Activated CD4-positive, alpha-beta T cell treated with anti-CD3 and anti-CD28 coated beads for 36 hours (primary cell): ENCODE measurements at places on chromosomes 3 and 15. TPM values are rescaled to one million over a fixed set of nuclear protein-coding genes. Genes with fewer than 3 reads are reported as not detected.
A peak's percentile ranks its signal among the peaks of the same experiment; 100 is the strongest.

Gene ZMAT3
- 9.5 TPM for total RNA-seq

DNA sequence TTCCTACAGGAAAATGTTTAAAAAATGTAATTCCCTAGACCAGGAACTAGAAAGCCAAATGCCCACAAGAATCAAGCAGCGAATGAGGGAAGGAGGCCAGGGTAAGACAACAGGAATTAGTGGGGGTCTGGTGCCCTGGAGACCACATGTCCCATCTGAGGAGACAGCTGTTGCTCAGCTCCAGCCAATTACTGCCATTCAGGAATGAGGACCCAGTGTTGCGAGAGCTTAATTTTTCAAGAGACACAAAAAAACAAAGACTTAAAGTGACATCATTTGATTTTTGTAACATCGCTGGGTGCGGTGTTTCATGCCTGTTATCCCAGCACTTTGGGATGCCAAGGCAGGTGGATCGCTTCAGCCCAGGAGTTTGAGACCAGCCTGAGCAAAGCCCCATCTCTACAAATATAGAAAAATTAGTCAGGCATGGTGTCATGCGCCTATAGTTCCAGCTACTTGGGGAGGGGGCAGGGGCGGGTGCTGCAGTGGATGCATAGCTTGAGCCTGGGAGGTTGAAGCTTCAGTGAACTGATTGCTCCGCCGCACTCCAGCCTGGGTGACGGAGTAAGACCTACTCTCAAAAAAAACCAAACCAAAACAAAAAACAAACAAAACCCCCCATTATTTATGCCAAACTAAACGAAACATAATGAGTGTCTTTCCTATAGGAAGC lies 52.8 kb upstream of the LRIG1 start:
- H3K4me1 ChIP-seq = no peaks in the 10 kb centered on the region
- no peaks in the 10 kb centered on the region for H3K27me3 ChIP-seq
- no peaks in the 10 kb centered on the region for H3K36me3 ChIP-seq
- H3K4me3 ChIP-seq = no peak overlapping the region
- H3K27ac ChIP-seq = no peak overlapping the region
- no peak for DNase-seq

DNA sequence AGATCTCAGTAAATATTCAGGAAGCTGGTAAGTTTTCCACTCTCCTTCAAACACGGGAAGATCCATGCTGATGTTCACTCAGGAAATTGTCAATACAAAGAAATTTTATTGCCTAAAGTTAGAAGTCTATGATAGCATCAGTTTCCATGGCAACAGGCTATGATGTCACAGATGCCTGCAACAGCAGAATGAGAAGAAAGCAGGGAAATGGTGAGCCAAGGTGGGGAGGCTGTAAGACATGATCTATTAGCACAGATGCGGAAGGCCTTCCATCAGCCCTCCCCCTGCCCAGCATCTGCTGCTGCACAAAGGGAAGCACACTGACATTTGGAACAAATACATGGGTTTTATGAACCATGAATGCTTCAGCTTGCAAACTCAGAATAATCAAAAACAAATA lies 28.6 kb downstream of the EPHB1 start:
- no peak overlapping the region for H3K27ac ChIP-seq
- H3K4me3 ChIP-seq = no peak overlapping the region
- no peak for DNase-seq
- no peaks in the 10 kb centered on the region for H3K4me1 ChIP-seq

DNA sequence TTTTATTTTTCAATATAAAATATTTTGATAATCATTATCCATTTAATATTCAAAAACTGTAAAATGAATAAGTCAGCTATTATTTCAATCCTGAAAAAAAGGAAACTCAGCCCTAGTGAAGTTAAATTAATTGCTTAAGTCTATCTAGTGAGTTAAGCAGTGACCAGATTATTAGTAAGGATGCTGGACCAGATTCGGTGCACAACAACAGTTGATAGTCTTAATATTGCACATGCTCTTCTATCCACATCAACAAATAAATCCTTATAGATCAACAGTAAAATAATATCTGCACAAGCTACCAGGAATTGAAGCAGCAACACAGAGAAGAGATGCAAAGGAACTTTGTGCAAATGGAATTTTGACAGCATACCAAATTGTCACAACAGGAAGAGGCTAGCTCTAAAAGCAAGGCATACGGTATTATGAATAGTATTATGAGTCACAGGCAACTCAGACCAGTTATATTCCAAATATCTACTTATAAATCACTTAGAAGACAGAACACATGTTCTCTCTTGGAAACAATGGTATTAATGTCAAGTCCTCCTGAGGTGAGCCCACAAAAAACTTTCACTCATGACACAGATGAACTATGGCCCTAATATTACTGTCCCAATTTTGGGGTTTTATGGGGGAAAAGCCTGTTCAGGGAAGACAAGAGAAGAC lies 24.9 kb downstream of the VPS13C start:
- peaks cover 13% of the 10 kb centered on the region for H3K4me1 ChIP-seq
- no peaks in the 10 kb centered on the region for H3K27me3 ChIP-seq
- no peak overlapping the region for H3K4me3 ChIP-seq

GRCh38 chr15:58665672-58666071 lies 83.8 kb downstream of the ADAM10 start:
- peak overlapping the region; percentile 45 for H3K27ac ChIP-seq
- peaks cover 12% of the 10 kb centered on the region for H3K4me1 ChIP-seq
- peaks cover 37% of the 10 kb centered on the region for H3K36me3 ChIP-seq
- H3K27me3 ChIP-seq = no peaks in the 10 kb centered on the region

DNA sequence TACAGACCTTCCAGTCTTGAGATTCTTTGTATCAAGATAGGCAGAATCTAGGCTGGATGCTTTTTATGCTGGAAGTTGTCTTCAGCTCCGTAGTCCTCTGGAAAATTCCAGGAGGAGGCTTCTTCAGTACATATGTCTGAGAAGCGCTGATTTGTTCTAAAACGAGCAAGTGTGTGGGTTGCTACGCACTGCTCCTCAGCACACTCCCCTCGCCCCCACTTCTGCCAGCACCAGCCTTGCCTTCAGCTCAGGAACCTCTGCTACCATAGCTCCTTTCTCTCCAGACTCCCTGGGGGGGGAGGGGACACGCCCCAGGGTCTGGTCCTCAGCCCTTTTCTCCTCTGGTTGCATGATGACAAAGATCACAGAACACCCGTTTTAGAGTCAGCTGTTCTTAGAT lies 75.5 kb upstream of the TRA2B start:
- no peak for DNase-seq
- no peaks in the 10 kb centered on the region for H3K36me3 ChIP-seq
- no peak overlapping the region for H3K27ac ChIP-seq
- H3K27me3 ChIP-seq = peaks cover 13% of the 10 kb centered on the region

DNA sequence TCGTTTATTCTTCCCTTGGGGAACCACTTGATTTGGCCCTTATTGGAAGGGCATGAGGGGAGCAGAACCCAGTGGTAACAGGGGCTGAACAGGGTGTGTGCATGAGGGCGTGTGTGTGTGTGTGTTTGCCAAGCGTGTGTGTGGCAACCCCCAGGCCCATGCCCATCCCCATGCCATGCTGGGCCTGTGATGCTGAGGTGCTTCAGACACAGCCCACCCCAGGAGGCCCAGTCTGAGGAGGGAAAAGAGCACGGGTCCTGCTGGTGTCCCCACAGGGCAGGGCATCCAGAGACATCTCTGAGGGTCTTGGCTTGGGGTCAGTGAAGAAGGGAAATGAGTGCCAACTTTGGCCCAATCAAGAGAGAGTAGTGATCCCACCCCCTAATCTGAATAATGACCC lies 71.6 kb downstream of the RASGRF1 start:
- peaks cover 2% of the 10 kb centered on the region for H3K27me3 ChIP-seq
- no peak overlapping the region for H3K27ac ChIP-seq
- no peak for DNase-seq
- no peaks in the 10 kb centered on the region for H3K4me1 ChIP-seq
- H3K4me3 ChIP-seq = no peak overlapping the region
- no peaks in the 10 kb centered on the region for H3K36me3 ChIP-seq

DNA sequence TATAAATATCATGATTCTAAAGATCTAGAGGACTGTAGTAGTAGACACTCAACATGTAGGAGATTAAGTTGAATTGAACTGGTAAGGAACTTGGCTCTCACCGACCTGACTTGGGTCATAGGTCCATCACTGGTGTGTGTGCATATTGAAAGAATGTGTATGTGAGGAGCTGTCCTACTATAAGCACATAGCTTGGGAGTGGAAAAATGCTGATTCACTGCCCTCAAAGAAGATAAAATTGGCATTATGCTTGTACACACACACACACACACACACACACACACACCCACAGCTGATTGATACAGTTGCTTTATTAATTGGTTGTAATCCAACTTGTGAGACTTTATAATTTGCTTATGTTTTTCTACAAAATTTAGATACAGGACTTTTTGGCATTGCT lies 411.0 kb upstream of the NR2F2 start:
- H3K27me3 ChIP-seq = peaks cover 2% of the 10 kb centered on the region
- no peaks in the 10 kb centered on the region for H3K36me3 ChIP-seq
- no peaks in the 10 kb centered on the region for H3K4me1 ChIP-seq
- no peak overlapping the region for H3K27ac ChIP-seq
- DNase-seq = no peak
- no peak overlapping the region for H3K4me3 ChIP-seq

DNA sequence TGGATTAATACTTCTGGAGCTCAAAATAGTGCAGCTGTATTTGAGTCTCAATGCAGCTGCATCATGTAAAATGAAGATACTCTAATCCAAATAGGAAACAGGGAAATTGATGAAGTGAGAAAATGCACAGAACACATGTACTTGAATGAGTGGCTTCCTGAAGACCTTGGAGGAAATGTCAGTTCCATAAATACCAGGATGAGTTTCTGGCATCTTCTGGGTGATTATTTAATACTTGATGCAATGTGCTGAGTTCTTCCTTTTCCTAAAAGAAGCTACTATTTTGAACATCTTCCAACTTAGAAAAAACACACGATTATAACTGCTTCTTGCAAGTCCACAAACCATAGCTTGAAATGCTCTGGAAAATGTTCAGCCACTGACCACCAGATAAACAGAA lies 162.8 kb downstream of the SLC9A9 start:
- H3K27ac ChIP-seq = no peak overlapping the region
- no peaks in the 10 kb centered on the region for H3K27me3 ChIP-seq
- H3K4me1 ChIP-seq = peaks cover 3% of the 10 kb centered on the region
- H3K36me3 ChIP-seq = no peaks in the 10 kb centered on the region
- no peak for DNase-seq
- no peak overlapping the region for H3K4me3 ChIP-seq
